Stimulated activated CD8-positive, alpha-beta memory T cell treated with anti-CD3 and anti-CD28 coated beads, Interleukin-15, amount 100 ng/mL, for 4 hours (primary cell): ENCODE measurements at places on chromosomes 13 and 19.

GRCh38 chr13:76198568-76199163, 562.5 kb downstream of the LMO7 start:
- no peak for DNase-seq

GRCh38 chr19:41249707-41250423, 14.3 kb upstream of the HNRNPUL1 start:
- DNase-seq, result no peak

DNA sequence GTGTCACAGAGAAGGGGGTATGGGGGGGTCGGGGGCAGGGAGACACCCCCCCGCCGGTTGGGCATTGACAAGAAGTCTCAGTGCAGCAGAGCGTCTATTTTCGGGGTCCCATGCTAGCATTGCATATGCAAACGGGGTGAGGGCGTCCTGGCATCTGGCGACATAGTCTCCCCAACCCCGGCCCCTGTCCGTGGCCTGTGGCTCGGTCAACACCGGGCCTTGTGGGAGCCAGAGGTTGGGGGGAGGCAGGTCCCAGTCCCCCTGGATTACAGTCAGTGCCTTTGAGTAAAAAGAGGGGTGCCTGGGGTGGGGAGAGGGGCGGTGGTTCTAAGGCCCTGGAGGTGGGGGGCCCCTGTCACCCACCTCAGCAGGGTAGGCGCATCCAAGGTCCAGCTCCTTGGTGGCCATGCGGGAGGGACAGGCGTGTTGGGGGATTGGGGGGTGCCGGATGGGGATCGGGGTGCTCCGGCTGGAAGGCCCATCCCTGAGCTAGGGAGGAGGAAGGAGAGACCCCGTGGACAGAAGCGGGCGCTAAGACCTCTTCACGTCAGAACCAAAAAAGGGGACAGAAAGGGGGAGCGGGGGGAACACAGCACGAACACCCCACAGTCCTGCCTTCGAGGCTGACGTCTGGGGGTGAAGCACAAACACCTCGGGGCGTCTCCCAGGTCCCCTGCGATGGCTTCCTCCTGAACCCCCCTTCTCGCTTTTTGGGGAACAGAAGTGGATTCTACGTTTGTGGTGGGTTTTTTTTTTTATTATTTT, 20.9 kb downstream of the ZBTB7A start:
- DNase-seq, result no peak

DNA sequence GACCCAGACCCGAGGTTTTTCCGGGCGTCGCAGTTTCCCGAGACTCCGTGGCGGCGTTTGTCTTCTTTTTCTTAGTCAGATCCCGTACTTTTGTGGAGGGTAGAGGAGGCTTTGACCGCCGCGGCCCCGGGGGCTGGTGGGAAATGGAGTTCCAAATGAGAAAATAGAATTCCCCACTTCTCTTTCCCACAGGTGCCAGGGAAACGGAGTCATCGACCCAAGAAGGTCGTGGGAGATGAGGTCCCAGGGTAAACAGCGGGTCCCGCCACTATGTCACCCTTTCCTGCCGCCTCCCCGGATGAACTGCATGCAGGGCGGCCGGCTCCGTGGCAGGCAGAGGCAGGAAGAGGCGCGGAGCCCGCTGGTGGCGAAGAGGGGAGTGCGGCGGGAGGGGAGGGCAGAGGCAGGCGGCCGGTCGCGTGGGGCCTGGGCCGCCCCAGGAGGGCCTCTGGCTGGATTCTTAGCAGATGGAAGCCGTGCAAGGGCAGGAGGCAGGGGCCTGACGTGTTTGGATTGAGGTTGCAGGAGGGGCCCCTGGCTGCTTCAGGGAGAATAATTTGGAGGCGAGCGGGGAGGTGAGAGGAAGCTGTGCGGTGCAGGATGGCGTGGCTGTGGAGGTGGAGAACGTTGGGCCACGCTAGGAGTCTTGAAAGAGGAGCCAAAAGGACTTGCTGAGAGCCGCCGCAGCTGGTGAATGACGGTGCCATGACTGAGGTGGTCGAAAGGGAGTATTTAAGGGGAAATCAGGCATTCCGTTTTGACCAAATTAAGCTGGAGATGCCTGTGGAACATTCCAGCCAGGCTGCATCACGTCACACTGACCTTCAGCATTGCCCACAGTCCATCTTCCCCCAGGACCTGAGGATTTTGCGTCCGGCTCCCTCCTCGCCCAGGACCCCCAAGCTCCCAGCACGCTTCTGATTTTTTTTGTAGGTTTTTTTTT, 11.7 kb downstream of the CYTH2 start:
- no peak for DNase-seq

DNA sequence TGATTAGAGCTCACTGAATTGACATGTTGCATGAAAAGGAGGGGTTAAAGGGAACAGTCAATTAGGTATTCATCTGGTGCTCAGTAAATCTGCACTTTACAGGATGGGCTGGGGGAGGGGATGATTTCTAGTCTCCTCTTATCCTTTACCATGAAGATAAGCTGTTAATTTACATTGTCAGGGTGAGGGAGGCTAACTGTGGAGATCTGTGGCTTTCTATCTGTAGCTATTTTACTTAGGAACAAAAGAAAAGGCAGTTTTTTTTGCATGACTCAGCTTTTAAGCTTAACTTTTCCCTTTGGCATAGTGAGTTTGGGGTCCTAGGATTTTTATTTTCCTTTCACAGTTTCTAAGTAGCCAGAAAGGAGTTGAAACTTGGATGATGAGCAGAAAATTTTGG, 253.3 kb downstream of the LMO7 start:
- no peak for DNase-seq

- DNase-seq, result no peak
Measured at GRCh38 chr13:113845723-113846635, 17.9 kb downstream of the GAS6 start.

- no peak for DNase-seq
Measured at GRCh38 chr13:79457948-79458347, 23.0 kb upstream of the NDFIP2 start.

GRCh38 chr13:52695856-52696255, 43.2 kb downstream of the SUGT1 start:
- DNase-seq, result no peak

GRCh38 chr19:48741129-48741999, 954 bp upstream of the RASIP1 start:
- no peak for DNase-seq

DNA sequence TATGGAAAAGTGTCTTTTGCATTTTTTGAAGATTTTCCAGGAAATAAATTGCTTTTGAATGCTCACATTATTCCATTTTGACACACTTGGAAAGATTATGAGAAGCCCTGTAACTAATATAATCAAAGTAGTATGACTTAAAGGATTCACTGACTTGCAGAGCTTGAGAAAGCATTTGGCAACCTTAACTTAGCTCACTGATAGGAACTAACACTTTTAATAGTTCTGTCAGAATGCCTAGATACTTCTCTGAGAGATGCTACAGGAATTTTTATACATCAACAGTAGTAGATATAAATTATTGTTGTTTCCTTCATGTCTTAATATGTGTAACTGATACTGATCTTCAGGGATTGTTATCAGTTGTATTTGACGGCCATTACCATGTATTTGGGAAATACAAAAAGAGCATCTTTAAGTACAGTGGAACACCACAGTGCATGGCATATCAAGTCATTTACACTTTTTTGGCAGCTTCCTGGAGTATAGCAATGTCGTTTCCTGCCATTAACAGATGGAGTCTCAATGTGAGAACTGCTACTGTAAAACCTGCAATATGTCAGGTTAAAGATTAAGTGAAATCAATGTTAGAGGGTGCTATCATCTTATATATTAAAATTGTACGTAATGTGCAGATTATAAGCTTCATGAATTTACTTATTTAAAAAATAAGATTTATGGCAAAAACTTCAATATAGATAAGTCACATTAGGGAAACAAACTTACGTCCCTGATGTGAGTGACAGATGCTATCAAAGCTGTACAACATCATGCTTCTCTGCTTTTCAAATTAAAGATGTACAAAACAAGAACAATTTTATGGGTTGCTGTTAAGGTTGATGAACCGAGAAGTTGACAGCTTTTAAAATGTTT, 1159.8 kb upstream of the MIR17HG start:
- DNase-seq, result no peak

GRCh38 chr19:11504502-11505031, 1.1 kb downstream of the ZNF653 start:
- no peak for DNase-seq

- no peak for DNase-seq
Measured at GRCh38 chr19:42271045-42271419, 2.0 kb downstream of the CIC start.
